ENCODE measurements at places on chromosomes 2 and 18.

DNA sequence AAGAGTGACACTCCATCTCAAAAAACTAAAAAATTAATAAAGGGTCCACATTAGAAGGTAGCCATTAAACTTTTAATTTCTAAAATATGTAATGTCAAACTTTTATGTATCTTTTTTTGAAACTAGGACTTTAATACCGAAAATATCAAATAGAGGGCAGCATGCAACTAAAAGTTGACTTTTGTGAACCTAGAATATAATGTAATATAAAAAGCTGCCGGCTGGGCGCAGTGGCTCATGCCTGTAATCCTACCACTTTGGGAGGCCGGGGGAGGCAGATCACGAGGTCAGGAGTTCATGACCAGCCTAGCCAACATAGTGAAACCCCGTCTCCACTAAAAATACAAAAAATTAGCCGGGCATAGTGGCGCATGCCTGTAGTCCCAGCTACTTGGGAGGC, 62.8 kb downstream of the INO80D start:
- no peak for DNase-seq

DNA sequence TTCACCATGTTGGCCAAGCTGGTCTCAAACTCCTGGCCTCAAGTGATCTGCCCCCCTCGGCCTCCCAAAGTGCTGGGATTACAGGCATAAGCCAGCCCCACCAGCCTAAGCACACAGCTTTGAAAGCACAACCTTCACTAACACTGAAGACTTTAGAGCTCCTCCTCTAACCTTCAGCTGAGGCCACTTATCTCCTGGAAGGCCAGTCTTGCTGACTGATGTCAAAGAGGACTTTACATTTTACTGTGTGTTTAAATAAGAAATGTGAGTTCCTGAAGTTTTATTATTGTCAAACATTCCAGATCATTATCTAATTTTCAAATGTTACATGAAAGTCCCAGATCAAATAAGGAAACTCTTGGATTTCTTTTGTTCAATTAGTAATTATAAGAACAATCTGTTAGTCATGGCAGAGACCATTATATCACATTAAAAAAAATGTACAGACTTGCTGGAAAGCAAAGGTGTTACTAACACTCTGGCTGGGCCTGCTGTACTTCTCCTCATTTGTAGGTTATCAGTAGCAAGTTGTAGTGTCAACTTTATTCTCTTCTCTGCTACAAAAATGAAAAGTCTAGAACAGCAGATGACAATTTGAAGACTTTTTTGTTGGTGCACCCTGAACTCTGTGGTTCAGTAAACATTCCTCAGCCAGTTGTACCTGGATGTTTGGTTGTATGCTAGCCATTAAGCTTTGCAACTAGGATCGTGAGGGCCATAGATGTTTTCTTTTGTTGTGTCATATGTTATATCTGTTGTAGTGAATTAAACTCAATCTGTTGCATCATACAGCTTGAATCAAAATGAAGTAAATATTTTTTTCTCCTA, 80.0 kb downstream of the AOX1 start:
- DNase-seq, result peak; percentile 21

DNA sequence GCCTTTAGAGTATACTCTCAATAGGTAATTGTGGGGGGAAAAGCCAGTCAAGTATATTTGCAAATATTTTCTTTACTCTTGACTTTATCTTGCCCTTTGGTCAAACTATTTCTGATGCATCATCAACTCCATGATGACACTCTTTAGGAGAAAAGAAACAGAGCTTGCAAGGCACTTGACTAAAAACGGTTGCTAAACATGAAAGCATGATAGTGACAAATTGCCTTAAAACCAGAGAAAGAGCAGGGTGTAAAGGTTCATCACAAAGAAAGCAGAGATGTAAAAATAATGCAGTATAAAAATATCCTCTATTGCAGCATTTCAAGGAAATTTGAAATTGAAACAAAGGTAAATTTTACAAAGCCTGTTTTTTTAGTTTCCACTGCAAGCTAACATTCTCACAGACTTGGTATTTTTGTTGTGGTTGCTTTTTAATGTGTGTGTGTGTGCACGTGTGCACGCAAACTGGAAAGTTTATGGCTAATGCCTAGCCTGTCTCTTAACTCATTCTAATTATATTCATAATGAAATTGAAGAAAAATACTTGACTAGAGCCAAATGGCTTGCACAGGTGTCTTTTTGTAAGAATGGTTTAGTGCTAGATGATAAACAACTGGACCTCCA, 503.6 kb downstream of the ARHGAP15 start:
- no peak for DNase-seq

- no peak for DNase-seq
Measured at GRCh38 chr18:23540867-23541266, 37.6 kb downstream of the RMC1 start.

GRCh38 chr18:49025426-49025766, 74.6 kb upstream of the SMAD7 start:
- DNase-seq, result no peak

GRCh38 chr2:184119989-184120800, 478.1 kb upstream of the ZNF804A start:
- DNase-seq, result no peak

- DNase-seq, result no peak
Measured at GRCh38 chr18:8742387-8743361, 37.3 kb downstream of the MTCL1 start.

- DNase-seq, result no peak
Measured at GRCh38 chr2:210630873-210631560, 74.6 kb downstream of the CPS1 start.

- DNase-seq, result no peak
Measured at GRCh38 chr2:72833084-72833714, 7.4 kb upstream of the EXOC6B start.

DNA sequence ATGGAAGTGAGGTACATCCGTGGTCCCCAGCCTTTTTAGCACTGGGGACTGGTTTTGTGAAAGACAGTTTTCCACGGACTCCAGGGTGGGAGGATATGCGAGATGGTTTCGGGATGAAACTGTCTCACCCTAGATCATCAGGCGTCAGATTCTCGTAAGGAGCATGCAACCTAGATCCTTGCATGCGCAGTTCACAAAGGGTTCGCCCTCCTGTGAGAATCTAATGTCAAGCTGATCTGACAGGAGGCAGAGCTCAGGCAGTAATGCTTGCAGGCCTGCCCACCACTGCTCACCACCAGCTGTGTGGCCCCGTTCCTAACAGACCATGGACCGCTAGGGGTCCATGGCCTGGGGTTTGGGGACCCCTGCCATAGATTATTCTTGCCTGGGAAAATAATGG, 11.6 kb downstream of the B3GNT2 start:
- DNase-seq, result no peak

DNA sequence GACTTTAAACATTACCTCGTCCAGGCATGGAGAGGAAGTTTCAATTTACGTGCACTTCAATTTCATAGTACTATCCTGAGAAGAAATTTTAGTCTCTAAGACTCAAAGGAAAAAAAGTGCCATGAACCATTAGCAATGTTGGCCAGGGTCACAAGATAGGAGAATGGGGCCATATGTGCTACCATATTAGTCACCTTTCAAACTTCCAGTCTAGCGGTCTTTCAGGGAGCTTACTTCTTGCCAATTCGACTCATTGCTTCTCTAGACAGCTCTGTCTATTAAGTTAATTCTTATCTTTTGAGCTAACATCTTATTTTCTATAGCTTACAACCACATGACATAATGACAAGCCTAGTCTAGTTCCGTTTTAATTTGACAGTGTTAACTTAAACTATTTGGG, 129.1 kb downstream of the ANKRD44 start:
- no peak for DNase-seq

DNA sequence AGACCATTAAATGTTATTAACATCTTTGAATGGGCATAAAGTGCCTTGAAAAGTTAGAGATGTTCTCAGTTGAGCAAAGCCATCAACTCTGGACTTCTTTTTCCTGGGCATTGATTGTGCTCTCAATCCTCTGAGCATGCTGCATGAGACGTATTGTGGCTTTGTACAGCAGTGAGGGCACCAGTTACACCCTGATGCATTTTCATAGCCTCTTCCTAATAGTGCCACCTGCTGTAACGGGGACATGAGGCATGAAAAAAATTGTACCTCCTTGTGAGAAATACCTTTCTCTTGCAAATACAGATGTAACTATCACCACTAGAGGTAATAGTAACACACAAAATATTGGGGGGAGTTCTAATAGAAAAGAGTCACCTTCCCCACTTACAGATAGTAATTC, 697.5 kb downstream of the TMEM182 start:
- DNase-seq, result no peak

GRCh38 chr2:43114210-43114609, 112.2 kb downstream of the ZFP36L2 start:
- no peak for DNase-seq

GRCh38 chr2:225763711-225764110, 364.2 kb downstream of the NYAP2 start:
- DNase-seq, result no peak

- DNase-seq, result no peak
Measured at GRCh38 chr2:55985406-55985805, 61.8 kb upstream of the EFEMP1 start.

GRCh38 chr18:24181806-24182205, 42.9 kb downstream of the CABYR start:
- no peak for DNase-seq

DNA sequence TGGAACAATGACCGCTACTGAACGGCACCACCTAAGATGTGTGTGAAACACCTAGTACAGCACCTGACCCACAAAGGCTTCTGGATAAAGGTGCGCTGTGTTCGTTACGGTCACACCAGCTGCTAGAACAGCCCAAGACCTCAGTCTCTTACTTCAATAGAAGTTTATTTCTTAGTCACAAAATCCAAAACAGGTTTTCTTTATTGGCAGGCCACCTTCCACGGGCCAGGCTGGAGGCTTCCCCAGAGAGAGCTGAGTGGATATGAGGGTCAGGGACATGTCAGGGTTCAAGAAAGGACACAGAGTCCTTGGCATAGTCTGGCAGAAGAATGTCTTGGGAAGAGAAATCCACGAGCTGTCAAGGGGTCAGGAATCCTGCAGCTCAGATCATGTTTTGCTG, 92.2 kb downstream of the COL6A3 start:
- DNase-seq, result no peak

GRCh38 chr2:119025013-119025412, 83.0 kb downstream of the MARCO start:
- no peak for DNase-seq

DNA sequence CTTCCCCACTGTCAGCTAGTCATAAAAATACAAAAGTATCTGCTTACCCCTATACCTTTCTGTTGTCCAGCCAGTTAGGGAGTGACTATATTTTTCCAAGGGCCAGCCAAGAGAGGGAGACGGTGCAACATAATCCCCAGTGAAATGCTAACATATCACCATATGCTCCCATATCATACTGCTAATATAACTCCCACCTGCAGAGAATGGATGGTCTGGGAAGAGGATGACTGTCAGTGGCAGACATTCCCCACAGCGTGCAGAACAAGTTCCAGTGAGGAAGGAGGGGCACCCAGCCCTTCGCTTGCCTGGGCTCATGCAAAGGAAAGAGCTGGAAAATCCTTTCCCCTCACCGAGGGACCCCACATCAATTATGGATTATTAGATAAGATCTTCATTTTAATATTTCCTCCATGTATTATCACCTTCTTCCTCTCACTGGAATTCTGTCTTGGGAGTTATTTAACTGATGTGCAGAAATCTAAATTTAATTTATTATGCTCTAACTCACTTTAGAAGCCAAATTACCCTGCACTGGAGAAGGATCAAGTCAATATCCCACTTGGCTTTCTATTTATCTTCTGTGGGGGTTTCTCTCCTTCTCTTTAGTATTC, 135.6 kb downstream of the GALNT14 start:
- no peak for DNase-seq

DNA sequence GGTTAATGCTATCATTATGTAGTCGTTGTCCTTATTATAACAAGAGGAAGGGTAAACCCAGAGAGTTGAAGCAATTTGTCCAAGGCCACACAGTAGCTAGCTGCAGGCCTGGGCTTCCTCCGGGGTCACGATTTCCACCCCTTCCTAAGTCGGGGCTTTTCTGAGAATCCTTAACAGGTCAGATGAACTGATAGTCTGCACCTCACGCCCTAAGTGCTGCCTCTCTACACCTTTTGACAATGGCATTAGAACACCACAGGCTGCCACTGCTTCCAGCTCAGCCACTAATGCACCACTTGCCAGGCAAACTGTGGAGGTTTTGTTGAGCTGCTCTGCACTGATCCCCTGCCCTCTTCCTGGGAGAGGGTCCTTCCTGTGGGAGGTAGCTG, 37.7 kb downstream of the FOSL2 start:
- DNase-seq, result no peak
